ENCODE measurements at places on chromosomes 7 and 10. TPM values are rescaled to one million over a fixed set of nuclear protein-coding genes. Genes with fewer than 3 reads are reported as not detected.
A peak's percentile ranks its signal among the peaks of the same experiment; 100 is the strongest.

GRCh38 chr10:23155169-23155568, 36.9 kb upstream of the PTF1A start:
- DNase-seq: no peak

- no peak for DNase-seq
Measured at GRCh38 chr7:81676813-81677212, 93.0 kb downstream of the HGF start.

DNA sequence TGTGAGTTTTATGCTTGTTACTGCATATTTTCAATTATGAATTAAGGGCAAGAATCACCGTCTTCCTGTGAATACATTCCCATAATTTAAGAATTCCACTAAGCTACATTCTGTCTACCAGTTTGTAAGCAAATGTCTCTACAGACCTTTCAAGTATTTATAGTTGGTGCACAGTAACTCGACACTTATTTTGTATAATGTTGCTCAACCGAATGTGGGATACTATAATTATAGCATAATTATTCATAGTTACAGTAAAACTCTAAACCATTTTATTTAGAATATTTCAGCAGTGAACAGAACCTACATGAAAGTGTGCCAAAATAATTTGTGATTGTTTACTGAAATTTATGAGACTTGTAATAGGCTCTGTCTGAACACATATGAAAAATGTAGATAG, 17.3 kb upstream of the CUBN start:
- DNase-seq: no peak

Gene EGFR
- total RNA-seq: not detected

DNA sequence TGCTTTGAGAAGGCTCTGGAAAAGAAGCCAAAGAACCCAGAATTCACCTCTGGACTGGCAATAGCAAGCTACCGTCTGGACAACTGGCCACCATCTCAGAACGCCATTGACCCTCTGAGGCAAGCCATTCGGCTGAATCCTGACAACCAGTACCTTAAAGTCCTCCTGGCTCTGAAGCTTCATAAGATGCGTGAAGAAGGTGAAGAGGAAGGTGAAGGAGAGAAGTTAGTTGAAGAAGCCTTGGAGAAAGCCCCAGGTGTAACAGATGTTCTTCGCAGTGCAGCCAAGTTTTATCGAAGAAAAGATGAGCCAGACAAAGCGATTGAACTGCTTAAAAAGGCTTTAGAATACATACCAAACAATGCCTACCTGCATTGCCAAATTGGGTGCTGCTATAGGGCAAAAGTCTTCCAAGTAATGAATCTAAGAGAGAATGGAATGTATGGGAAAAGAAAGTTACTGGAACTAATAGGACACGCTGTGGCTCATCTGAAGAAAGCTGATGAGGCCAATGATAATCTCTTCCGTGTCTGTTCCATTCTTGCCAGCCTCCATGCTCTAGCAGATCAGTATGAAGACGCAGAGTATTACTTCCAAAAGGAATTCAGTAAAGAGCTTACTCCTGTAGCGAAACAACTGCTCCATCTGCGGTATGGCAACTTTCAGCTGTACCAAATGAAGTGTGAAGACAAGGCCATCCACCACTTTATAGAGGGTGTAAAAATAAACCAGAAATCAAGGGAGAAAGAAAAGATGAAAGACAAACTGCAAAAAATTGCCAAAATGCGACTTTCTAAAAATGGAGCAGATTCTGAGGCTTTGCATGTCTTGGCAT, 4.8 kb downstream of the IFIT2 start:
- no peak for DNase-seq

DNA sequence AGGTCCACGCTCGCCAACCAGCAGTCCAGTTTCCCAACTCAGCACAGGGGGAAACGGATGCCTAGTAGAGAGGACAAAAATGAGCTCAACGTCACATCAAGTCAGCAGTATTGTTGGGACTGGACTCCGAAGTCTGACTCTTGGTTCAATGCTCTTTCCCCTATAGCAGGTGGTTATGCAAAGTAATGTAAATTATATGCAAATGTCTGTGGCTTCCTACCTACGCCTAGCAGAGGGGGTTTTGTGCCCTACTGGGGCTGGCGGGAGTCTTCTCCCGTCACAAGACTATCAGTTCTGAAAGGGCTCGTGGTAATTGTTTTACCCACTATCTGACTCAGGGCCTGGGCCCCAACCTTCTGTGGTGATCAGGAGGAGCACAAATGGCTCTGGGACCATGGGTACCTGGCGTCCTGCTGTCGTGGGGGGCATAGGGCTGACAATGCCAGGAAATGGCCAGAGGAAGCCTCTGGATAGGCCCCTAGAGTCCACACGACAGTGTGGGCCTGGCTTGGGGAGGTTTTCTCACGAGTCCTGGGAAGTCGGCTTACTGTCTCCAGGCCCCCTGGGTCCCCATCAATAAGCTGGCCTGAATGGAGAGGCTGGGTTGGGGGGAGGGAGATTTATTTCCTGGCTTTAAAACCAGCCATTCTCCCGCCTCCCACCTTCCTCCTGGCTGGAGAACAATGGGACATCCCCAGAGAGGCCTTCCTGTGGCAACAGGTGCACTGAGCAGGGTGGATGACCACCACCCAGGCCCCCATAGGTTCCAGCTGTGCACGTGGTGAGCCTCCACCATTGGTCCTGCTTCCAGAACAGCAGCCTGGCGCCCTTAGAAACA, 41.8 kb downstream of the UNC5B start:
- no peak for DNase-seq

Gene ODAD2
- total RNA-seq: 0.23 TPM

Gene SPDYE1
- total RNA-seq: not detected

DNA sequence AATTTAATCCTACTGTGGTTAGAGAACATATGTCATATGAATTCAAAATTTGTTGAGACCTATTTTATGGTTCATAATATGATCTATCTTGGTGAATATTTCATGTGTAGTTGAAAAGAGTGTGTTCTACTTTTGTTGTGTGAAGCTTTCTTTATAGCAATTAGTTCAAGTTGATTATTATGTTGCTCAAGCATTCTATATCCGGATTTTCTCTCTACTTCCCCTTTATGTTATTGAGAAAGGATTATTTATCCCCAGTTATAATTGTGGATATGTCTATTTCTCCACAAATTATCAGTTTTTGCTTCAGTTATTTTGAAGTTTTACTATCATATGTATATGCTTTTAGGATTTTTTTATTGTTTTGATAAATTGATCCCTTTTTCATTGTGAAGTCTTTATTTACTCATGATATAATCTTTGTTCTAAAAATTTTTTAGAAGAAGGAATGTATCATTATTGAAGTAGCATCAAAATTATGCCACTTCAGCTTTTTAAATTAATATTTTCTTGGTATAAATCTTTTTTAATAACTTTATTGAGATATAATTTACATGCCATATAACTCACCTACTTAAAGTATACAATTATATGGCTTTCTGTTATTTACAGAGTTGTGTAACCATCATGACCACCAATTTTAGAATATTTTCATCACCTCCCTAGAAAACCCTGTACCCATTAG, 12.0 kb upstream of the MEST start:
- DNase-seq: no peak

DNA sequence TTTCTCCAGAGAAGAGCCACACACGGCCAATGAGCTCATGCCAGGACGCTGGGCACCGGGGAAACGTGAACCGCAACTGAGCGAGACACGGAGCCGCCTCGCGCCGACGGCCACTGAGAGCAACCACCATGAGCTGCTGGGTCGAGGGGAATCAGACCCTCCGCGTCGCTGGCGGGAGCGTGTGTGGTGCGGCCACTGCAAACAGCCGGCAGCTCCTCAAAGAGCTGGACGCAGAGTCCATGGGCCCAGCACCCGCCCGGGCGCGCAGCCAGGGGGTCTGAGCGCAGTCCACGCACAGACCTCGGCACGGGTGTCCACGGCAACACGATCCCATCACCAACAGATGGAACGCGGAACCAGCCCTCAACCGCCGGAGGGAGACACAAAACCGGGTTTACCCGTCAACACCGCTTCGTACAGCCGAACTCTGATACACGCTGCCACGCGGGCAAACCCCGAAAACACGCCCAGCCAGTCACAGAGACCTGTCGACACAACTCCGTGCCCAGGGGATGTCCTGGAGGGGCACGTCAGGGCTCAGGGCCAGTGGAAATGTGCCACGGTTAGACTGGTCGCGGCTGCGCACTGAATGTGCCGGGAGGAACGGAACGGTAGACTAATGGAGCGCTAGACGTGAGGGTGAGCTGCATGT, 147.1 kb downstream of the ELFN1 start:
- DNase-seq: no peak

DNA sequence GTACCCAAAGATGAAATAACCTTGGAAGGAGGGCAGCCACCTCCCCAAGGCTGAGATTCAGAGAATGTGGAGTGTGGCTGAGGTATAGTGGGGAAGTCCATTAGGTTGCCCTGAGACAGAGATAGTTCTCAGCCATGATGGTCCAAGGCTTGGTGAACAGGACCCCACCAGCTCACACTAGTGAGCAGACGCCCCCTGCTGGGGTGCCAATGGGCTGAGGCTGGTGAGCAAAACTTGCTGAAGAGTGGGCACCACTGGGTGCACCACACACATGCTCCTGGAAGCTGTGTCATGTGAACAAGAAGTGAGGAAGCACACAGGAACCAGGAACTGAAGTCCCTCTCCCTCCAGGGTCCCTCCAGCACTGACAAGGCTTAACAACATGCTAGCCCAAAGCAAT, 8.9 kb downstream of the FBXL13 start:
- DNase-seq: peak; percentile 73

DNA sequence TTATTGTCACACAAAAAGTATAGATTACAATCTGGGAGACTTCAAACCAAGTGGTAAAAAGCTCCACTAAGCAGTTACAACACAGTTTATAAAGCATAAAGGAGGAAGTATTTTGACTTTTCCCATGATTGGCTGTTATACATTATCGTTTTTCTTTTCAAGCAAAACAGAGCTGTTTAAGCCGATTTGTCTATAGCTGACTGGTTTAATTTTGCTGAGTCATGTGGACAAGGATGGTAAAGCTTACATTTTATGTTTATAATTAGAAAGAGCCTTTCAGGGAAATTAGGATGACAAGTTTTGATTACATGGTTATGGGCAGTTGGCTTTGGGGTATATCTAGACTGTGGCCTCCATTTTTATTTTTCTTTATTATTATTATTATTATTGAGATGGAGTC, 152.5 kb upstream of the STK17A start:
- no peak for DNase-seq

GRCh38 chr7:23928418-23928775, 218.4 kb downstream of the STK31 start:
- no peak for DNase-seq

- peak; percentile 96 for DNase-seq
Measured at GRCh38 chr7:1940402-1940786, 270.3 kb downstream of the ELFN1 start.

Gene GPR15LG
- total RNA-seq: not detected

- no peak for DNase-seq
Measured at GRCh38 chr7:117706210-117706609, 167.0 kb downstream of the CTTNBP2 start.

GRCh38 chr10:33416691-33417090, 82.2 kb upstream of the NRP1 start:
- DNase-seq: no peak

Gene CLCN1
- 0.09 TPM for total RNA-seq

- DNase-seq: no peak
Measured at GRCh38 chr10:78684947-78685346, 383.8 kb upstream of the ZMIZ1 start.

GRCh38 chr7:46752881-46753366, 829.0 kb downstream of the TNS3 start:
- DNase-seq: no peak

DNA sequence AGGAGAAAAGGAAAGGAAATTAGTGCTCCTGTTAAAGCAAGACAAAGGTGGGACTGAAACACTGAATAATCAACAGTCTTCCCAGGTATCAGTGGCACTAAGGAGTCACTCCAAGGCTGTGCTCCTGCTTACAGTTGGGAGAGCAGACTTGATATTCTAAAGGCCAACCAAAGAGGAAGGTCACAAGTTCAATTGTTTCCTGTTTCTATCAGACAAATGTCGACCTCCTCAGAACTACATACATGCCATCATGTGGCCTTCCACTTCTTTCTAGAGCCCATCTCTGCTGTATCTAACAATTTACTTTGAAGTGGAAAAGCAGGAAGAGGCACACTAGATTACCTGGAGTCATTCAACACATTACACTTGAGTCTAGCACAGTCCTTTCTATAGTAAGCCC, 3.4 kb downstream of the ZNF239 start:
- DNase-seq: no peak

DNA sequence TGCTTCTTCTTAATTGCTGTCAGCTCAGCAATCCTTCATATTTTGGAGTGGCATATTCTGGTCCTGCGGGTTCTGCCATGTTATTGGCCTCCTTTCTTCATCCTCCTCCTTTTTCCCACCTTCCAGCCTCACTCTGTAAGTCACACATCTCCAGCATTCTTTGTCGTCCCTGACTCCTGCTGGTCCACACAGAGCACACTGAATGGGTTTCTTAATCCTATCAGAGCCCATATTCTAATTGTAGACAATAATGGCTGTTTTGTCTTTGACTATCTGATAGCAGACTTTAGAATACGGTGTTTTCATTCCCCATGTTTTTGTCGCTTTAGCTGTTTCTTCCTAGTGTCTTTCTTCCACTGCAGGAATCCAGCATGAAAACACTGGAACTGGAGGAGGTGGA, 389.6 kb downstream of the REEP3 start:
- no peak for DNase-seq

Gene PANK1
- 3.2 TPM for total RNA-seq

DNA sequence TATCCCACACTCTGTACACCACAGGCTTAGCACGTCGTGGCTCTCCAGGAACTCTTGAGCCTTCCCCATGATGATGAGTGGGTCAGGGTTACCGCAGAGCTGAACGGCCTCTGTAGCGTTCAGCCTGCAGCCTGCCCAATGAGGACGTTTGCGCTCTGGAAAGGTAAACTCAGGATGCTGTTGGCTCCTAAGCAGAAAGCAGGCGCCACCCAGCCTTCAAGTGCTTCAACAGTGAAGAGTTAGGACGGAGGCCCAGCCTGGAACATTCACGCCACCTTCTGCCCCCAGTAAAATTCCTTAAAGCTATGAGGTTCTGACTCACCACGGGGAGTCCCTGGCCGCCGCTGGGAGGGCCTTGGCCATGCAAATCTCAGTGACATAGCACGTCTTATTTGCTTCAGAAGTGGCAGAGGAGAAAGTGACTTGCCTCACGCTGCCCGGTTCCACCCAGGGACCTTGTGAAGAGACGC, 161.5 kb upstream of the SH2B2 start:
- peak; percentile 47 for DNase-seq

Measured in activated CD4-positive, alpha-beta T cell treated with anti-CD3 and anti-CD28 coated beads for 36 hours (primary cell).